M059J (cell line): ENCODE measurements at places on chromosomes 12 and 14. TPM values are rescaled to one million over a fixed set of nuclear protein-coding genes. Genes with fewer than 3 reads are reported as not detected.

SRRM4 gene
- total RNA-seq = not detected in 2 replicates

GRCh38 chr12:68367116-68367515 lies 35.0 kb upstream of the MDM1 start:
- no peak for DNase-seq

CCDC196 gene
- not detected in 2 replicates for total RNA-seq

- no peak for DNase-seq
These were observed 28.2 kb upstream of the RNASE1 start for GRCh38 chr14:20830831-20831230.
